Bronchial epithelial cell (primary cell): ENCODE measurements at places on chromosomes 12 and 14. TPM values are rescaled to one million over a fixed set of nuclear protein-coding genes. Genes with fewer than 3 reads are reported as not detected.

DNA sequence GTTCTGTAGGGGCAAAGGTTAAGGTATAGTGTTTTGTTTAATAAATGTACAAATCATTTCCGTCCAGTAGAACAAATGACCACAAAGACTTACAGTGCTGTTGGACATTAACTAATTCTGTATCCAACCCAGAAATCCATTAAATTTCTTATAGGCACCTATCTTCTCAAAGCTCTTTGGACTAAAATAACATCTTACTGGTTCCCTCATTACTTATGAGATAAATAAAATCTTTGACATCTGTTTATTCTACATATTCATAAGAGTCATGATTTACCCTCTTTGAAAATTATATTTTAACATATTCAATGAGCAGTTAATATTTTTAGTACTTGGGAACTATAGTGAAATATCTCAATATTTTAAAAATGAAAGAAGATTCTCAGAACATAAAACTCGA is 102.7 kb upstream of the G2E3 start:
- no peak for DNase-seq

- no peak for DNase-seq
These were observed 3.5 kb downstream of the TTC6 start for GRCh38 chr14:37598747-37599506.

DNA sequence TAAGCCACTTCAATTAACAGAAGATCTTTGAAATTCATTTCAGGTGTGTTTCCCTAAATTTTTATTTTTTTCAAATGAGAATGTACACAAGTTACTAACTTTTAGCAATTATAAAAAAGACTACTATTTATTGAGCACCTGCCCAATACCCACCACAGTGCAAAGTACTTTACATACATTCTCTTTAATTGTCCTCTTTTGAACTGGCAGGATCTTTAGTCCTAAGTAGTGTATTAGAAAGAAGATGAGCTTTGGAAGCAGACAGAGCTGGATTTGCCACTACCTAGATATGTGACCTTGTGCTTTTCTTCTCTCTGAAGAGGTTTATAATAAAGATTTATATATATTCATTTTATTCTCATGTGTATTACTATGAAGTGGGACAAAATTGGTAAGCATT is 63.7 kb downstream of the TMEM117 start:
- no peak for DNase-seq

- no peak for DNase-seq
These were observed 5.9 kb upstream of the PPFIBP1 start for GRCh38 chr12:27517961-27518665.

DNA sequence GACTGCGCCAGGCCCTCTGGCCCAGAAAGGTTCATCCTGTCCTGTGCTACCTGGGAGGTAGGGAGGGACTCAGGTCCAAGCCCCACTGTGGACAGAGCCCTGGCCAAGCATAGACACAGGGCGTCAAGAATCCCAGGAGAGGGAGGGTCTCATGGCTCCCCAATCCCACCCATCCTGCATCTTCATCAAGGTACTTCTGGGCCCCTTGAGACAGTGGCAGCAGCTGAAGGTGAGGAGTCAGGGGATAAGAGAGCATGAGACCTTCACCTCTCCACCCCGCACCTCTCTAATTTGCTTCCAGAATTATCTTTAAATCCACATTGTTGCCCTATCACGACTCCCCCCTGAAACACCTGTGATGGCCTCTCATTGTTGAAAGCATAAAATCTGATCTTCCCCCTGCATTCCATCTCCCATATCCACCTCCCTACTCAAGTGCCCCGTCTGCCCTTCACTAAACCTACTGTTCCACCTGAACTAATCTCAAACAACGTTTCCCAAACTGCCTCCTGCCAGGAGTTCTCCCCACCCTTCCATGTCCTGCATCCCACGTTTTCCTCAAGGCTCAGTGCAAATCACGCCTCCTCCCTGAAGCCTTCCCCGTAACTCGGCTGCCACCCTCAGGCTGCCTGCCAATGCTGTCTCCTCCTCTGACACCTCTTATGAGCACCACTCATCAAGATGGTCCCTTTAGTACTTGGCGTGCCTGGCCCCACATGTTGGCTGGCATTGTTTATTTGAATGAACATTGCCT is 27.1 kb downstream of the KRT18 start:
- DNase-seq = peak; percentile 48

DNA sequence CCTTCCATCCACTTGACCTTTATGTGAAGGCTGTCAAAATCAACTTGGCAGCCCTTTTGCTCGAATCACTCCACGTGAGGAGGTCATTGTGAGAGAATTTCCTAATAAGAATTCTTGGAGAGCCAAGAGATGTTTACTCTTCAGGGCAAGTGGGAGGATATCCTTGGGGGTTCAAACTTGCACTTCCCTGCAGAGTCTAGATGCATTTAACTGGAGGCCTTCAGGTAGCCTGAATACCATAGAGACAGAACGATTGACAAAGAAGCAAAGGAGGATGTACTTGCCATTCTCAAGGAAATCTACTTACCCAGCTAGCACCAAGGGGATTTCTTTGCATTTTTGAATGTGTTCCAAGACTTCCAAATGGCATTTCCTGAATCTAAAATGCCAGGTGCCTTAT is 1702.6 kb upstream of the FLRT2 start:
- no peak for DNase-seq

- DNase-seq = no peak
These were observed 581.2 kb downstream of the ALG10 start for GRCh38 chr12:34603382-34604035.

GRCh38 chr12:116360579-116361413 is 83.3 kb upstream of the MED13L start:
- no peak for DNase-seq

DNA sequence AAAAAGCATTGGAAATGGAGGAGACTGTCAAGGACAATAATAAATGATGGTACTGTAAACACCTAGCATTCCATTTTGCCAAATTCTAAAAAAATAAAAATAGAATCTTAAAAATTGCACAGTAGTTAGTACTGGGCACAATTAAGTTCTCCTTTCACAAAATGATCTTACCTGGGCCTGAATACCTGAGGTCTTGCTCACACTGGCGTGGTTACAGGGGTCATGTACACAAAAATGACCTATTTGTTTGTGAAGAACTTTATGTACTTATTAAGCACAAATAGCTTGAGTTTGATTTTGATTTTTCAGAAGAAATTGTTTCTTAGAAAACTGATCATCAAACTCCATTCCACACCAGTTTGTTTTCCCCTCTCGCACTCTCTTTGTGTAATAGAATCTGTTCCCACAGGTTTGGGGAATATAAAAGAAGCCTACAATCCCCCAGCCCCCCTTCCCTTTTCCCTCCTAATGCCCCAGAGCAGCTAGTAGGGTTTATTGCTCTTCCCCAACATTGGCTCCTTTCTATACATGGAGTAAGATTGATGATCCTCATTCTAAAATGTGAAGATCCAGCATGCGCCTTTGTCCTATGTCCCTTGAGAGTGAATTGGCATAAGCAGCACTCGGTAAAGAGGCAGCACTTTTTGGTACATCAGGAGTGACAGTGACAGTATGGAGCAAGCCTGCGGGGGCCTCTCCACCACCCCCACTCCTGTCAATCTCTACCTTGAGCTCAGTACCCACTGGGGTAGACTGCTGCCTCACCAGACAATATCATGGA is 204.3 kb downstream of the ASCL1 start:
- no peak for DNase-seq

- no peak for DNase-seq
These were observed 218.0 kb downstream of the ZFP36L1 start for GRCh38 chr14:68574906-68575305.

GRCh38 chr12:4118017-4118510 is 155.5 kb upstream of the CCND2 start:
- DNase-seq = peak; percentile 23

DNA sequence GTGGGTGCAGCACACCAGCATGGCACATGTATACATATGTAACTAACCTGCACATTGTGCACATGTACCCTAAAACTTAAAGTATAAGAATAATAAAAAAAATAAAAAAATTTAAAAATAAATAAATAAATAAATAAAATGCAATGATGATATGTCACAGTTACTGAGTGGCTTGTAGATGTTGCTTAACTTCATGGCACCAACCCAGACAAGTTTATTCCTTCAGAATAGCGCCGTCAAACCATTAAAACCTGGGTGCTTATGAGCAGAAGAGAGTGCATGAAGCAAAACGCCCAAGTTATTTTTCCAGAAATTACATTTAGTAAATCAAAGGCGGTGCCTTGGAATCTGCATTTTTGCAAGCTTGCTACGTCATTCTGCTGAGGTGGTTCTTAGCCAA is 417.9 kb downstream of the AEBP2 start:
- no peak for DNase-seq

GRCh38 chr12:54032086-54032619 is 697 bp upstream of the HOXC5 start:
- no peak for DNase-seq

DNA sequence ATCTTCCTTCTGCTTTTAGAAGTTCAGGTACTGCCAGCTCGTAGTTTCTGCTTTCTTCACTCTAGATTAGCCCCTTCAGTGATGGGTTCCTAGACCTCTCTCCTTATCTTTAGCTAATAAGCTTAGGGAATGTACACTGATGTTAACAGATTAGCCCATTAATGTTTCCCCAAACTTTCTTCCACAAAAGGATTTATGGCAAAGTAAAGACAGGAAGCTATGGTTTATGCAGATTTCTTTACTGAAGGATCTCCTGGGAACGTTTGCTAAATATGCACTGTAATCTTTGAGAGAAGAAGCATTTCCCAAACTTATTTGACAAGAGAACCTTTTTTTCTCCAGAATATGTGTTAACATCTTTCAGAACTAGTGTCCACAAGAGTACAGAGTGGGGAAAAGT is 4.2 kb downstream of the SOCS4 start:
- no peak for DNase-seq

DNA sequence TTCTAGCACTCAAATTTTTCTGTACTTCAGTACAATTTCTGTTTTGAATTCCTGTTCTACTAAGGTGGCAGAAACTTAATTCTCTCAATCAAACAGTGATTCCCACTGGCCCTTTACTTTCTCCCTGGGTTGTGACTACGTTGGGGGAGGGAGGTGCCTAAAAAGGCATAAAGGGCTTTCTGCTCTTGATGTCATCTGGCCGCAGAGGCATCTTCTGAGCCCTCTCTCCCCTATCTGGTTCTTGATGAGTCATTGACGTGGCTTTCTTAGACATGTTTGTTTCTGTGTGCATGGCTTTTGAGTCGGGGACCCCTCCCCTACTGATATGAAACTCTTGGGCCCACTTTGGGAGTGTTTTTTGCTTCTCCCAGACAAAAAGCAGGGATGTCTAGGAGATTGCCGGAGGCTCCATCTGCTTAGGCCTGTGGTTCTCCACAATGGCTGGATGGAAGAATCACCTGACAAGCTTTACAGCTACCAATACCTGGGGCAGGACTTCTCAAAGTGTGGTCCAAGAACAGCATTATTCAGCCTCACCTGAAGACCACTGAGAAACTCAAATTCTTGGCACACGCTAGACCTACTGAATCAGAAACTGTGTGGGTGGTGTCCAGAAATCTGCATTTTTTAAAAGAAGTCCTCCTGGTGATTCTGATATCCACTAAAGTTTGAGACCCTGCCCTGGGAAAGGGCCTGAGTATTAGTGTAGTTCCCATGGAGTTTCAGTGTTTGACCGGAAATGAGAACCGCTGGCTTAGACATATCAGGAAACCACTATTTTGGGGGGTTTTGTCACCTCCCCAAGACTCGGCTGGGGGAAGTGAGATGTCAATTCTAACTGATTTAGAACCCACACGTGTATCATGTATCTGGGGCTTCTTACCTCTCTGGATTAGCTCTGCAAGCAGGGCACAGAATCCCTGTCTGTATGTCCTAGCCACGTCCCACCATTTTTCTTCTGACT is 395.7 kb upstream of the PDE3A start:
- DNase-seq = no peak

DNA sequence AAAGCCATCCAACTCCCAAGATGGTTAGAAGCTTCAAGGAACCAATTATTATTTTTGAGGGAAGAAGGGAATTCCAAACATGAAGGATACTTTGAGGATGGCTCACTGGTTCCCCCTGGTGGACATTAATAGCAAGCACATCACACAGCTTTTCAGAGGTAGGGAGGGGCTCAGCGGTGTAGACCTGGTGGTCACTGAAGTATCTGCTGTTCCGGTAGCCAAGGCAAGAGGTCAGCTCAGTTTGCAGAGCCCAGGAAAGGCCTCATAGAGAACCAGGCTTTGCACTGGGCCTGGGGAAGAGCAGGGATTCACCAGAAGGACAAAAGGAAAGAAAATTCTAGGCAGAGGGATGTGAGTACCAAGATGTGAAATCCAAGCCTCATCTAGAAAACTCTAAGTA is 118.7 kb downstream of the KSR2 start:
- peak; percentile 33 for DNase-seq

GRCh38 chr14:102250636-102251035 is 54.3 kb downstream of the MOK start:
- no peak for DNase-seq

- no peak for DNase-seq
These were observed 19.6 kb downstream of the PELI2 start for GRCh38 chr14:56137849-56138248.

DNA sequence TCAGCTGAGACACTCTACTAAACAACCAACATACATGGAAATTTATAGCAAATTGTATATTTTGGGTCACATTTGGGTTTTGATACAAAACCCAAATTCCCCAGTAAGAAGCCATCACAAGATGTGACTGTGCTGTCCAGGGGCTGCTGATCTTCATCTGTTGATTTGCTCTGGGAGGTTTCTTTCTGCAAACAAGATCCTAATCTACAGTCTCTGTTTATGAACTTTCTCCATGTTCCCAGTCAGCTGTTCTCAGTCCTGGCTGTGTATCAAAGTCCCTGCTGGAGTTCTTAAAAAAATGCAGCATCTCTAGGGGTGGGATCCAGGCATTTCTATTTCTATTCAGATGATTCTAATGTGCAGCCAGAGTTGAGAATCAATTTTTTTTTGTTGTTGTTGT is 85.1 kb downstream of the ATP23 start:
- no peak for DNase-seq

The RHOF gene
- 15.5 and 27.7 TPM in 2 replicates for total RNA-seq

The KRT73 gene
- total RNA-seq = not detected in 2 replicates

The RBMS2 gene
- total RNA-seq = 9.2 and 11.0 TPM in 2 replicates

The MYO1H gene
- total RNA-seq = 0.13 TPM in 1 of 2 replicates, not detected in the other

The MYF5 gene
- not detected in 2 replicates for total RNA-seq

The CLBA1 gene
- 8.4 and 14.1 TPM in 2 replicates for total RNA-seq

The TC2N gene
- 46.1 and 48.1 TPM in 2 replicates for total RNA-seq

The CD163 gene
- total RNA-seq = not detected in 2 replicates

The IFNG gene
- total RNA-seq = not detected in 2 replicates

The FOS gene
- 131 and 143 TPM in 2 replicates for total RNA-seq

The TMEM179 gene
- not detected in 2 replicates for total RNA-seq

The WIF1 gene
- total RNA-seq = not detected in 2 replicates

The BCL11B gene
- total RNA-seq = 2.9 and 5.3 TPM in 2 replicates
